NCI-H2029 (cell line): ENCODE measurements at places on chromosomes 2 and 18.

- DNase-seq: no peak
These were observed 24.9 kb downstream of the MTA3 start for GRCh38 chr2:42593282-42593681.

DNA sequence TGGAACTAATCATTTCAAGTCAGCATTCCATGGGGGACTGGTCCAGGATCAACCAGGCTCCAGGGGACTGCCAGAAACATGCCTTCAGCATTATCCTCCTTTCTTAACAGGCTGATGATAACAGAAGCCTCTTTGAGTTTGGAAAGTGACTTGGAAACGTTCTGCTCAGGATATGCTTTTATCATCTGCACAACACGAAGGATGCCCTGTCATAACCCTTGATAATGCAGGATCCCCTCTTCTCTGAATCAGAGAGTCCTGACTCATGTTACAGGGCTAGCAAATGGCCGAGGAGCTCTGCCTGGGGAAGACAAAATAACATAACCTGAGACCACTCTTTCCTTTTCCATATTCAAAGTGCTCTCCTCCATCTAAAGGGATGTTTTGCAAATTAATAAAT, 6.7 kb downstream of the SCYGR3 start:
- peak; percentile 6 for DNase-seq

DNA sequence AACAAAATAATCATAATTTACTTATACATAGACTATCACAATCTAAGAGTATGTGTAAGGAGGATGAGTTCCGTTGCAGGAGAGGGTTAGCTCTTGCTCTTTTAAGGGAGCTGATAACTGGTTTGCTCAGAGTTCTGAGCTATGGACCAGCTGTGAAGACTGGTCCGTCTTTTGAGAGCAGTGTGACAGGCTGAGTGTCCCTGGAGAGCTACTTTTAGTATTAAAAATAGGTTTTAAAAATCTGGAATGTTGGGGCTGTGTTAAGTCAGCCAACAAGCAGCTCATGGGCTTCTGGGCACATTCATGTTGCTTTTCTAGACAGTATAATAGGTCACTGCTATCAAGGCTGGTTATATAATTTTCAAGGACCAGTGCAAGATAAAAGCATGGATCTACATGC, 41.5 kb upstream of the TMEM131 start:
- DNase-seq: no peak

GRCh38 chr2:54939446-54940118, 110.7 kb downstream of the RTN4 start:
- DNase-seq: no peak

DNA sequence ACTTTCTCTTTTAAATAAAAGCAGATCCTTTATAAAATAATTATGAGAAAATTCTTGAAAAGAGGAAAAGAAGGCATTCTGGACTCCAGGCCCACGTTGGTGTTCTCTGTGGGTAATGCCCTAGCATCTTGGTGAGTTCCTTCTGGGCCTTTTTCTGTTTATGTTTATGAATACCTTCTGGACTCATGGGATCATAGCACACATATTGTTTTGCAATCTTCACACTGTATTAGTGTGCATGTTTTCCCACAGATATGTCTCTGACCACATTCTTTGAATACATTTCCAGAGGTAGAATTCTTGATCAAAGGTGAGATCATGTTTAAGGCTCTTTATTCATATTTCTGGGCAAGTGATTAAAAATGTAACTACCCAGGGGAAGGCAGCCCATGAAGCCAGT, 15.9 kb downstream of the GLI2 start:
- DNase-seq: no peak

DNA sequence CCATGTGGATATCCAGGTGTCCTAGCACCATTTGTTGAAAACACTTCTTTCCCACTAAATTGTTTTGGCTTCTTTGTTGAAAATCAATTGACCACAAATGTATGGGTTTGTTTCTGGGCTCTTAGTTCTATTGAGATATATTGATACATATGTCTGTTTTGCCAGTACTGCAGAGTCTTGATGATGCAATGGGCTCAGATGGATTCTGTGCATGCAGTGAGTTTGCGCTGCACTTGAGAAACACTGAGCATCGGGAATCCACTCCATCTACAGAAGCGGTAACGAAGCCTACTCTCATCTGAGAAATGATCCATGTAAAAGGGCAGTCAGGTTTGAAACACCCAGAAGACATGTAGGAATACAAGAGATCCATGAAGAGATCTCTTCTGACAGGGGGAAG, 21.9 kb upstream of the DNAJC10 start:
- DNase-seq: no peak

- DNase-seq: no peak
These were observed 69.1 kb downstream of the ANKRD62 start for GRCh38 chr18:12162786-12163185.

- DNase-seq: no peak
These were observed 15.0 kb upstream of the OTX1 start for GRCh38 chr2:63035660-63036059.

GRCh38 chr2:3479430-3480320, 39.7 kb downstream of the ADI1 start:
- DNase-seq: no peak

DNA sequence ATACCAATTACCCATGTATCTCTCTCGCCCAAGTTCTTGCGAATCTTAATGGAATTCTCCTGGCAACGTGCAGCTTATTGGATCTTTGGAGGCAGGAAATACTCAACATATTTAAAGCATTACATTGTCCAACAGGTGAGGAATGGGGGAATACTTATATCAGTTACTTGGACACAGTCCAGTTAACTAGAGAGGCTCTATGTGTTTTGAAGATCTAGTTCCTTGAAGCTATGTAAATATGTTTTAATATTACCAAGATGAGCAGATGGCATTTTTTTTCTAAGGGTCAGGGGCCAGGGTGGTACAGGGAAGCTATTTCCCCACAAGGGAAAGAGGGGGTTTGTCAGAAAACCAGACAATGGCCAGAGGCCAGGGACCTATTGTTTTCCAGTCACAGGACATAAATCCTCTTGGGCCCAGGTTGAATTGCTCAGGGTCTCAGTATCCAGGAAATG, 26.8 kb upstream of the MC5R start:
- DNase-seq: peak; percentile 17

- no peak for DNase-seq
These were observed 56.1 kb upstream of the RNF152 start for GRCh38 chr18:61948846-61949438.

DNA sequence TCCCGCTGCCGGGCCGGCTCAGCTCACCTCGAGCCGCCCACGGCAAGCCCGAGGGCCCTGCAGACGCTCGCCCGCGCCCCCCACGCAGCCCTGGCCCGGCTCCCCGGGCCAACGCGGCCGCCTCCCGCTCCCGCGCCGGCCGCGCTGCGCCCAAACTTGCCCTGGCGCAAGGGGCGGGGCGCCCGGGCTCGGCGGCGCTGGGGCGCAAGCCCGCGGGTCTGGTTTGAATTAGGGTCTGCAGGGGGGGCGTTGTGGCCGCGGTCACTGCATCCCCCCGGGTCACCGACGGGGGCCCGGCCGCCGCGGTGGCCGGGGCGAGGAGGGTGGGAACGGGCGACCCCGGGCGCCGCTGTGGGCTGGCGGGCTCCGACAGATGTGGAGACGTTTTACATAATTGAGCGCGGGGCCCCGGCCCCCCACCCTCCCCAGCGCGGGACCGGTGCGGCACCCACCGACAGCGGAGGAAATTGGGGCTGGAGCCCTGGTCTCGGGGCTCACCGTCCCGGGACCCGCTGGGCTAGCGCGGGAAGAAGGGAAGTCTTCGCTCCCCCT, 690 bp downstream of the SDC1 start:
- no peak for DNase-seq

DNA sequence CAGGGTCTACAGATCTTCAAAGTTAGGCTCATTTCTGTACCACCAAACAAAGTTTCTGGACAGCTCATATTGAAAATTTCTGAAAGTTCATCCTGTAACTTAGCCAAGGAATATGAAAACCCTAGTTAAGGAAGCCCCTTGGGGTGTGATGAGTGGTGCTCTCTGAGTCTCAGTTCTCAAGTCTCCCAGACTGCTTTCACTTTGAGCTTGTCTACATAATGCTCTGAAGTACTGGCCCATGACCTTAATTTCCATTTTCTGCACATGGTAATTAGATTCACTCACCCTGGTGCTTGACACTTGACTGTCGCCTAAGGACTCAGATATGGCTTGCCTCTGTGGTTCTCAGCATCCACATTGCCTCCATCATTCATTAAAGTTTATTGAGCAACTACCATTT, 51.7 kb upstream of the SATB2 start:
- no peak for DNase-seq

GRCh38 chr18:26719896-26720295, 145.6 kb downstream of the AQP4 start:
- DNase-seq: peak; percentile 40

- DNase-seq: no peak
These were observed 346.1 kb upstream of the KYNU start for GRCh38 chr2:142531377-142531776.

GRCh38 chr2:240965296-240965904, 33.0 kb upstream of the SNED1 start:
- no peak for DNase-seq

GRCh38 chr2:61181382-61182058, 19.5 kb downstream of the C2orf74 start:
- no peak for DNase-seq

- no peak for DNase-seq
These were observed 27.9 kb upstream of the HS6ST1 start for GRCh38 chr2:128346291-128347170.

- DNase-seq: no peak
These were observed 89.1 kb downstream of the ANTXR1 start for GRCh38 chr2:69102041-69102593.

DNA sequence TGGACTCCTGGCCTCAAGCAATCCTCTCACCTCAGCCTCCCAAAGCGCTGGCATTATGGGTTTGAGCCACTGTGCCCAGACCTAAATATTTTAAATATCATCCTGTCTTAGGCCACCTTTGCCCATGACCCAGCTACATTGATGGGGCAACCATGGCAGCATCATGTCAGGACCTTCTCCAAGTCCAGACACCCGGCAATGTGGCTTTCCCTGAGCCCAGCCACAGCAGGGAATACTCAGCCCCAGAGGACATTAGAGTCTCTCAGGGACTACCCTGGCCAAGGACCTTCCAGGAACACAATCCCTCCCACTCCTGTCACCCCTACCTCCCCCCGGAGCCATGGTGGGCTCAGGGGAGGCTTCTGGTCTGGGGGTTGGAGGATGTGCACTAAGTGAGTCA, 72.8 kb downstream of the SMAD7 start:
- no peak for DNase-seq

DNA sequence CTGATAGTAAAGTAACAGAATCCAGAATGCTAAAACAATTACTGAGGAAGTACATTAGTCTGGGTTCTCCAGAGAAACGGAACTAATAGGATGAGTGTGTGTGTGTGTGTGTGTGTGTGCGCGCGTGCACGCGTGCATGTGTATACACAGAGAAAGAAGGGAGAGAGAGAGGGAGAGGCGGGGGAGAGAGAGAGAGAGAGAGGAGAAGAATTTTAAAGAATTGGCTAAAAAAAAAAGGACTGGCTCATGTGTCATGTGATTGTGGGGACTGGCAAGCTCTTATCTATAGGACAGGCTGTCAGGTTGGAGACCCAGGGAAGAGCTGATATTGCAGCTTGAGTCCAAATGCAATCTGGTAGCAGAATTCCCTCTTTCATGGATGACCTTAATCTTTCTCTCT, 976.2 kb upstream of the CDH2 start:
- no peak for DNase-seq

GRCh38 chr18:600107-600506, 3.3 kb downstream of the CLUL1 start:
- no peak for DNase-seq

DNA sequence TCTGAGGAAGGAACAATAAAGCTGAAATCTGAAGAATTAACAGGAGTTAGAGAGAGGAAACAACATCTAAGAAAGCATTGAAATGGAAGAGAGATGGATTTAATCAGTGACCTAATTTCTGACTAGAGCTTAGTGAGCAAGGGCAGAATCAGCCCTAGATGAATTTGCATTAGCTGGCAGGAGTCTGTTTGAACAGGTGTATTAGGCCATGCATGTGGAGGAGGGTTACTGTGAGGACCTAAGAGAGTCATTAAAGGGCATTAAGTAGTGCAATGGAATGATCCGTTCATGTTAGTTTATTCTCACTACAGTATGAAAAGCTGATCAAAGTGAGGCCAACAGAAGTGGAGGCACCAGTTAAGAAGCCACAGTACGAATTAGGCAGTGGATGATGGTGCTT, 285.3 kb downstream of the GRB14 start:
- DNase-seq: no peak

GRCh38 chr18:67074309-67074708, 442.2 kb downstream of the DSEL start:
- DNase-seq: no peak

DNA sequence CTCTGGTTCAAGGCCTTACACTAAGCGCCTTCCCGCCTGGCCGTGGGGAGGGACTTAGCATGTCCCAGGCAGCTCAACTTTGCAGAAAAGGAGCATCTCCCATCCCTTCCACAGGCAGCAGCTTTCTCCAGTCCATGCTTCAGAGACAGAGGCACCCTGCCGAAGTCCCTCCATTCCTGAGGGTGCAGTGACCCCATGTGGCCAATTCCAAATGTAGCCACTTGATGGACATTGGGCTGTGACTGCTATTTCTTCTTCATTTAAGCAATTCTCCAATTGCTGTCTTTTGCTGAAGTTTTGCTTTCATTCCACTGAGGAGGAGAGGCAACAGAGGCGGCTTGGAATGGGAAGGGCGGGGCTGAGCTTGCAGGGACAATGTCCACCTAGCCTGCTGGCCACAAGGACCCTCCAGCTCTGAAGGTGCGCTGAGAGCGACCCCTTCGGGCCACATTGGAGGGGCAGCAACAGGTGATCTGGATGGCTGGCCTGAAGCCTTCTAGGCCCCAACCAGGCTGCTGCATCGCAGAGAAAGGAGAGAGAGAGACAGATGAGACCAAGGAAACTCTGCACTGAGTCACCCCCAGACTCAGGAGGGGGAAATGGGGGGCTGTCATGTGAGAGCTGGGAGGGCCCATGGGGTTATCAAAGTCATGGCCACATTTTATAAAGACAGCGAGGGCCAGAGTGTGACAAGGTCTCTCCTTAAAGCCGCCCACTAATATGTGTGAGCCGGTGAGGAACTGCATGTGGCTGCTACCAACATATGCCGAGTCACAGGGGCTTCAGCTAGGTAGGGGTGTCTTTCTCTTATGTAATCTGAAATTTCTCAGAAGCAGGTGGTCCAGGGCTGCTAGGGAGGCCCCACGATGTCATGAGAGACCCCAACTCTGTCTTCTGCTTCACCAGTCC, 61.3 kb downstream of the LONRF2 start:
- DNase-seq: no peak

GRCh38 chr2:119240311-119241204, 16.9 kb downstream of the STEAP3 start:
- peak; percentile 95 for DNase-seq
